ENCODE measurements at places on chromosomes 16 and 17.

- no peak for DNase-seq
Observed at GRCh38 chr17:41678907-41679739, 9.6 kb upstream of the EIF1 start.

DNA sequence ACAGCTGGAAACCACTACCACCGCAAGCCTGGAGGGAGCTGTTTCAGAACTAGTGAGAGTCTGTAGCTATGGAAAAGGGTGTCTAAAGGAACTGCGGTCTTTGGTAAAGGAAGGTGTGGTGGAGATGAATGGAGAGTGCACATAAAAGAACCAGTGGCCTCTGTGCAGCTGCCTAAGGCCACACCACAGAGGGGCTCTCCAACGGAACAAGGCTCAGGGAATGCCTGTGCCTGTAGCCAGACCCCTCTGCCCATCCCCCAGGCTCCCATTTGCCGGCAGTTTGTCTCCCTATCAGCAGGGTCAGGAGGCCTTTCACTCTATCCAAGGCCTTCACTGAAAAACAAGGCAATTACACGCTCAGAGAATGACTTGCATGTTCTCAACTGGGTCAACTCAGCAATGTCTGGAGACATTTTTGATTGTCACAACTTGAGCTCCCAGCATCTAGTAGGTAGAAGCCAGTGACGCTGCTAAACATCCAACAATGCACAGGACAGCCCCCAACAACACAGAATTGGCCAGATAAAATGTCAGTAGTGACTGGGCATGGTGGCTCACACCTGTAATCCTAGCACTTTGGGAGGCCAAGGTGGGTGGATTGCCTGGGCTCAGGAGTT is 3.3 kb upstream of the FDXR start:
- DNase-seq: no peak

- DNase-seq: no peak
Observed at GRCh38 chr17:27535178-27535928, 79.1 kb downstream of the KSR1 start.

GRCh38 chr17:61361084-61361483 is 38.6 kb upstream of the TBX2 start:
- no peak for DNase-seq

- no peak for DNase-seq
Observed at GRCh38 chr17:737561-738113, 5.2 kb downstream of the TLCD3A start.

GRCh38 chr17:62818526-62818925 is 10.4 kb upstream of the MARCHF10 start:
- DNase-seq: no peak

DNA sequence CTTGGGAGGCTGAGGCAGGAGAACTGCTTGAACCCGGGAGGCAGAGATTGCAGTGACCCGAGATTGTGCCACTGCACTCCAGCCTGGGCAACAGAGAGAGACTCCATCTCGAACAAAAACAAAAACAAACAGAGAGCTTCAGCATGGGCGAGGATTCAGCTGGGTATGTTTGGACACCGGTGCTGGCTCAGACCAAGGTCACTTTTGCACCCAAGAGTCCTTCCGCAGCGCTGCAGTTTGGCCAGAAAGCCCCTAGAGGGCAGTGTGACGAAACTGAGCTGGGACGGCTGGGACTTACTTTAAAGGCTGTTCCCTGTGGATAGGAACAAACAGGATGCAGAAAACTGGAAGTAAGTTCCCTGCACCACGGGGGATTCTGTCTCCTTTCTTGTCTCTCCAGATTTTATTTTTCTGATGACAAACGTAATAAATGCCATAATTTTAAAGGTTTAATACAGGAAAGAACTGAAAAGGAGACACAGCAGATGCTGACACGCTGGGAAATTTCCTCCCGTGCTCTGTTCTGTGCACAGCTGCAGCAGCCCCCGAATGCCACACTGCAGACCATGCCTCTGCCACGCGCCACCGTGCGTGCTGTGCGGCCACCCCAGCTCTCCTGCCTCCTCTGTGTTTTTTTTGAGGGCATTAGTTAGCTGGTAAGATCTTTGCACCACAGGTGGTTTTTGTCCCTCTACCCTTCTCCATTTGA is 25.2 kb upstream of the USP36 start:
- DNase-seq: peak; percentile 93

DNA sequence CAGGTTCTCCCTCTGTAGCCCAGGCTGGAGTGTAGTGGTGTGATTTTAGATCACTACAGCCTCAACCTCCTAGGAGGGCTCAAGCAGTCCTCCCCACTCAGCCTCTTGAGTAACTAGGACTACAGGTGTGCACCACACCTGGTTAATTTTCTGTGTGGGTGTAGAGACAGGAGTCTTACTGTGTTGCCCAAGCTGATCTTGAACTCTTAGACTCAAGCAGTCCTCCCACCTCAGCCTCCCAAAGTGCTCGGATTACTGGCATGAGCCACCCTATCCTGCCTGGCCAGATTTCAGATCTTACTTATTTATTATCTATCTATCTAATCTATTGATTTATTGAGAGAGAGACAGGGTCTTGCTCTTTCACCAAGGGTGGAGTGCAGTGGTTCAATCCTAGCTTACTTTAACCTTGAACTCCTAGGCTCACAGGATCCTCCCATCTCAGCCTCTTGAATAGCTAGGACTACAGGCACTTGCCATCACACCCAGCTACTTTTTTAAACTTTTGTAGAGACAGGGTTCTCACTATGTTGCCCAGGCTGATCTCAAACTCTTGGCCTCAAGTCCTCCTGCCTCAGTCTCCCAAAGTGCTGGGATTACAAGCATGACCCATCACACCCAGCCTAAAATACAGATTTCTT is 61.8 kb downstream of the TUBD1 start:
- no peak for DNase-seq

GRCh38 chr17:61285526-61286320 is 113.9 kb upstream of the TBX2 start:
- no peak for DNase-seq

GRCh38 chr16:24906199-24906808 is 60.5 kb downstream of the SLC5A11 start:
- no peak for DNase-seq

DNA sequence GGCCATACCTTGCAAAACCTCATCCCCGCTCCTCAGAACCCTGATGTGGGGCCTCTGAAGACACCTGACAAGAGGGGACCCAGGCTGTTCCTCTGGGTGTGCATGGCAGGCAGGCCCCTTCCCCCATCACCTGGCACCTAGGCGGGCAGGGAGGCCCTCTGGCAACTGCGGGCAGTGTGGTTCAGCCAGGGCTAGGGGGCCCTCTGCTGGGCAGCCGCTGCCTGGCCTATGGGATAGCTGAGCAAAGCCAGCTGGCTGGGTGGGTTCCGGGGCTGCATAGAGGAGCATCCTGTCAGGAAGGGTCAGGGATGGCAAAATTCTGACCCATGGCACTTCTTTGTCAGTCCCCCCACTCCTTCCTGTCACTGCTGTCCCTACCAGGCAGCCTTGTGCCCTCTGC is 228.7 kb upstream of the ASIC2 start:
- no peak for DNase-seq

DNA sequence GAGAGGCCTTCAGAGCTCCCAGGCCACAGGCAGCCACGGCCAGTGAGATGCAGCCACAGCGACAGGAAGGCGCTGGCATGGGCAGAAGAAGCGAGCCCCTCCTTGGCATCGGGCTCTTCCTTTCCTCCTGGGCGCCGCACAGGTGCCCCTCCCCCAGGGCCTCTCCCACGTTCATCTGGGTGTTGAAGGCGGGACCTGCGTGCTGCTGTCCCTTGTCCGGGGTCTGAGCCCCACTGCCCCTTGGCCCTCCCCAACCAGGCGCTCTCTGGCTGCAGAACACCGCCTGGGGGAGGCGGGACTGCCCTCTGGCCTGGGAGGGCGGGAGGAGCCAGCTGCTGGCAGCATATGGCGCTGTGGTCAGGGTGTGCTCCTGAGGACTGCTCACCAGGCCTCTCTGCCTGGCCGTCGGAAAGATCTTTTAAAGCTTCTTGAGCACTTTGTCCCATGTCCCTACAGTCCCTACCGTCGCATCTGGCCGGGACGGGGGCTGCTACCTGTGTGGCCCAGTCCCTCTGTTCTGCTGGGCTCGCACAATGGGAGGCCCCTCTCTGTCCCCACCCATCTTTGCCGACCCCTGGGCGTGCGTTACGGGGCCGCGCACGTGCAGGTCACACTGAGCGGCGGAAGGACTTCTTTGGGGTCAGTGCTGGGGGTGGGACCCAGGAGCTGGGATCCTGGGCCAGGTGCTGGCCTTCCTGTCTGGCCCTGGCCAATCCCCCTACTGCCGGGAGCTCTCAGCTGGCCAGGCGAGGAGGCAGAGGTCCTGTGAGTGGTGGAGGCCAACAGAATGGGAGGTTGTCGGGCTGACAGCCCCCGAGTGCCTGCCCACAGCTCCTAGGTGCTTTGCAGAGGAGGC is 1.7 kb downstream of the SLC25A10 start:
- no peak for DNase-seq

DNA sequence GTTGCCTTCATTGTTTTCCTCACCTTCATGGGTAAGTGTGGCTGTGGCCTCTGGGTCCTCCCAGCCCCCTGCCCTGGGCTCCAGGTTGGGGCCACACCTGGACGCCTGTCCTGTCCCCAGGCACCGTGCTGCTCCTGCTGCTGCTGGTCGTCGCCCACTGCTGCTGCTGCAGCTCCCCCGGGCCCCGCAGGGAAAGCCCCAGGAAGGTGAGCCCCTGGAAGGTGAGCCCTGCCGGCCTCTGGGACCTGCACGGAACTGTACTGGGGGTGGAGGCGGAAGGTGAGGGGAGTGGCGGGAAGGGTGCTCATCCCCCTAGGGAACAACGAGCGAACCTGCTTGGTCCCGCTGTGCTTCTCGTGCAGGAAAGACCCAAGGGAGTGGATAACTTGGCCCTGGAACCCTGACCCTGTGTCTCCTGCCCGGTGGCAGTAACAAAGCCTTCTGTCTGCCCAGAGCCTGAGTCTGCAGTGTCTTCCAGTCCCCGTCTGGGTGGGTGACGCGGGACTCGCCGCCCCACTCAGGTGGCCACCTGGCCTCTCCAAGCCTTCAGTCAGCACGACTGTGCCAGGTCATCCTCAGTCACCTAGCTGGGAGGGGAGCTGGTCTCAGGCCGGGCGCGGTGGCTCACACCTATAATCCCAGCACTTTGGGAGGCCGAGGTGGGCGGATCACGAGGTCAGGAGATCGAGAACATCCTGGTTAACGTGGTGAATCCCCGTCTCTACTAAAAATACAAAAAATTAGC is 831 bp downstream of the SMIM22 start:
- DNase-seq: no peak

DNA sequence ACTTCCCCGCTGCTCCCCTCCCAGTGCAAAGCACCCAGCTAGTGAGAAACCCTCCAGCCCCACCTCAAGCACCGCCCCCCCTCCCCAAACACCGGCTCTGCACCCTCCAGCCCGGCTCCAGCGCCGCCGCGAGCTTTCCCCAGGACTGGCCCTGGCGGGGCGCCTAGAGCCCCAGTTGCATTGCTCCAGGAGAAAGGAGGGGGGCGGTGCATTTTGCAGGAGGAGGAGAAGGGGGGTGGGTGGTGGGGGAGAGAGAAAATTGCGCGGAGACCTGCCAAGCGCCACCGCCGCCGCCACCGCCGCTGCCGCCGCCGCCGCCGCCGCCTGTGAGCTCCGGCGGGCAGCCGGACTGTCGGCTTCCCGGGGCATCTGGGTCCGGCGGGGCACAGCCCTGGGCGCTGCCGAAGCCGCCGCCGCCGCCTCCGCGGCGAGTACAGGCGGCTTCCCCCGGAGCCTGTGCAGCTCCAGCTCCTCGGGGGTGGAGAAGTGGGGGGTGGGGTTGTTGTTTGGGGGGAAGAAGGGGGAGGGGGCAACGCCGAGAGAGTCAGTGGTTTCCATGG is 333 bp upstream of the NOG start:
- DNase-seq: peak; percentile 9

GRCh38 chr16:68267612-68268405 is 3.5 kb downstream of the SLC7A6 start:
- DNase-seq: no peak

- DNase-seq: no peak
Observed at GRCh38 chr17:42514279-42514678, 21.8 kb upstream of the NAGLU start.

DNA sequence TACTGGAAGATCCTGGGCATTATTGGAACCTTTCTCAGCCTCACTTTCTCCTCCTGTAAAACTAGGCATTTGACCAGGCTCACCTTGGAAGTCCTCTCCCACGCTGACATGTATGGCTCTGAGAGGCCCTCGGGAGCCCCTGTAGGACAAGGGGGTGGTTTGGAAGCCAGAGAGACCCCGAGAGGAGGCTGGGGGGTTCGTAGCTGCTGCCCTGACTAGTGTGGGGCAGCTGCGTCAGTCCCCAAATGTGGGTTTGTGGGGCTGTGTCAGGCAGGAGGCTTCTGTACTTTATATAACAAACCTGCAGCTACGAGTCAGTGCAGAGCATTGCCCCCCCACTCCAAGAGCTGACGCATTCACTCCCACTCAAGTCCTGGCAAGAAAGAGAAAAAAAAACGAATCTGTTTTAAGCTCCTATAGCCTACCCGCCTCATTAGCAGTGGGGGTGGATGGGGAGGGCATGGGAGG is 1.8 kb downstream of the CX3CL1 start:
- no peak for DNase-seq

DNA sequence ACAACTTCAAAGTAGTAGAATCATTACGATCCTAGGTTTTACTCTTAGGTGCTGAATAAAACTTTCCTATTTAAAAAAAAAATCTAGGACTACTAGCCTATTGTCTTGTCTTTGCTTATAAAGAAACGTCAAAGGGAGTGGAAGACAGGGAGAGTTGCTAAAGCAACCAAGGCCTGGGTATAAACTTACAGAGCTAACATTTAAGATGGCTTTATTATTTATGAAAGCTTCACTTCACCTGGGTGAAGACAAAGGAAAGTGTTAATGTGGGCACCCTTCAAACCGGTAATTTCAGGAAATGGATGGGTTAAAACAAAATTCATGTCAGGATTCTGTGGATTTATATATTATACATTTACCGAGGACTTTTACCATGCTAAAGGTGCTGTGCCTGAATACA is 2.5 kb downstream of the DUSP14 start:
- no peak for DNase-seq

DNA sequence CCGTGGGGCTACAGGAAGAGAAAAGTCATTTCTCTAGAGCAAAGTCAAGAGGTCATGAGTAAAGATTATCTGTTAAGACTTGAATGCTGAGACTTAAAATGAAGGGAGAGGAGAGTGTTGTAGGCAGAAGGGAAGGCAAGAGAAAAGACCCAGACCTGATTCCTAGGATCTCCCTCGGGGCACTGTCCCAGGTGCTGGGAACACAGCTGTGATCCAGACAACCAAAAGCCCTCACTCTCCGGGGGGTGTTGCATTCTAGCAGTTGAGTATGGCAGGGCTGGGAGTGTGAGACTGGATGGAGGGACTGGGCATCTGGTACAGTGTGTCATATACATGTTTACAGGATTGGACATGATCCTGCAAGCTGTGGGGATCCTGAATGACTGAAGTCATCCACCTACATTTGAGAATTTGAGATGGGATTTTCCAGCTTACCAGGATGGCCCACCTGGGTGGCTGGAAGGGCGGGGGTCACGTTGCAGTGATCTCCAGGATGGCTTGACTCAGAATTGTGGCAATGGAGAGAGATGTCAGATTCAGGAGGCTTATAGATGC is 29.1 kb downstream of the ARSG start:
- no peak for DNase-seq
